NCI-H1092 (cell line): ENCODE measurements at places on chromosomes 3 and 15.

- no peak for DNase-seq
Observed at GRCh38 chr3:52782412-52783210, 5.2 kb downstream of the ITIH1 start.

DNA sequence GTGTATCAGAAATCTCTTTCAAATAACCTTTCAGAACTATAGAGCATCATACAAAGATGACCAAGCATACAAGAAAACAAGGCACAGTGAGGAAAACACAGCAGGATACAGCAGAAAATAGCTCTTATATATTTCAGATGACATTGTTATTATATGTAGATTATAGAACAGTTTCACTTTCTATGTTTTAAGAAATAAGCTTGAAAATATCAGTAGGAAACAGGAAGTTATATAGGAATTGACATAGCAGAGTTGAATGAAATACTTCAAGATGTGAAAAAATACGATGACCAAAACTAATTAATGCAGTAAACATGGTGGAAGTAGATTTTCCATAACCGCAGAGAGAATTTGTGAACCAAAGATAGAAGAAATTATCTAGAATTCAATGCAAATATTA is 75.2 kb downstream of the LYSMD4 start:
- no peak for DNase-seq

GRCh38 chr3:9179826-9180763 is 69.4 kb downstream of the SRGAP3 start:
- no peak for DNase-seq

DNA sequence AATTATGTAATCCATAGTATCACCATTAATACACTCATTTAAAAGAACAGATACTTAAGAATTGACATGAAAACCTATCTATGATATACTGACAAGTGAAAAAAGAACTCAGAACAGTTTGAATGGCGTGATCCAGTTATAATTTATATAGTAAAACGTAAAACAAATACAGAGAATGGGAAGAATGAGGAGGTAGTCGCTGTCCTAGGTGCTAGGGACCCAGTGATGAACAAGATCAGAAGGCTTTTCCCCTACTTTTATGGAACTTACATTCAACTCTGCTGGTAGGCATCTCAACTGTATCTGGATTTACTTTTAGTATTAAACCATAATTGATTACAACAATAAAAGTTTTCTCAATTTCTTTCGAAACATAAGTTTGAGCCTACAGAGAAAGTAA is 31.8 kb downstream of the GSK3B start:
- no peak for DNase-seq

GRCh38 chr3:69143612-69144011 is 21.2 kb upstream of the LMOD3 start:
- DNase-seq = no peak

GRCh38 chr3:143972505-143973258 is 1.1 kb downstream of the DIPK2A start:
- peak; percentile 30 for DNase-seq

DNA sequence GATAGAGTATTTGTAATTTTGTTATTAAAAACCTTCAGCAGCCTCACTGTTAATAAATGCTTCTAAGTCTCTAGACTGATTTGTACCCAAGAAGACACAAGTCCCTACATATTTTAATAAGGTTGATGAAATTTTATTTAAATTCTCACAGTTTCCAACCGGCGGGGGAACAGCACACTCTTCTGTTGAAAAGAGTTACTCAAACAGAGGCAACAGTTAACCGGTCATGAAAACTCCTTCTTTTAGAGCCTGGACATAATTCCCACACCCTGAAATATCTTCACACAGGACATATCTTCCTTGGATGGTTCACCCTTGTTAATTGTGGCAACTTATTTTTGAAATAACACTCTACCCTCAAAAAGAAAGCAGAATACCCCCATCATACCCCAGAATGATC is 278.8 kb downstream of the FOXP1 start:
- no peak for DNase-seq

DNA sequence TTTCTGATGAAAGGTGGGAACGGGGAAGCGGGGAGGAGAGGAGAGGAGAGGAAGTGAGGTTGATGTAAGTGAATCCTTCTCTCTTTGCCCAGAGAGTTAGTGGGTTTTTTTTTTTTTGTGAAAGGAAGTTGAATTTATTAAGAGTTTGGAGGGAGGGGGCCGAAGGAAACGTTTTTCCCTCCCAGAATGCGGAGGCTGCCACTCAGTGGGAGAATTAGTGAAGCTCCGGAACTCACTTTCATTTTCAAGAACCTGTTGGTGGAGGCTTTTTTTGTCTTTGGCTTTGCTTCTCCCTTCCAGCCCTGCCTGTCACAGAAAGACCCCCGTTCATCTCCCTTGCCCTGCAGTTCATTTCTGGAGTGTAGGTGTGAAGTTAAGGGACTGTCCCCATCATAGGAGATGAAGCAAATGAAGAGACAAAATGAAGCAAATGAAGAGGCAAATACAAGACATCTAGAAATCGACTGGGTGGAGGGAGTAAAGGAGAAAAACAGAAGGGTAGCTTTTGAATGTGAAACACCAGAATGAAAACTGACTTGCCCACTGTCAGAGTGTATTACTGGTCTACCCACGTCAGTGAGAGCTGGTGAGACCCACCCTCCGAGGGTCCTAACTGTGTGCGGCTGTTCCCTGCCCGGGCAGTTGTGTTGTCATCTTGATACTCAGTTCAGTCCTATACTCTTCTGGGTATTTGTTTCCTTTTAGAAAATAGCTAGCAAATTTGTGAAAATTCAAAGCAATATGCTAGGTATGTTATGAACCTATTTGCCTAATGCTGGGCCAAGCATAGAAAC is 91.5 kb downstream of the ITPR1 start:
- DNase-seq = no peak

DNA sequence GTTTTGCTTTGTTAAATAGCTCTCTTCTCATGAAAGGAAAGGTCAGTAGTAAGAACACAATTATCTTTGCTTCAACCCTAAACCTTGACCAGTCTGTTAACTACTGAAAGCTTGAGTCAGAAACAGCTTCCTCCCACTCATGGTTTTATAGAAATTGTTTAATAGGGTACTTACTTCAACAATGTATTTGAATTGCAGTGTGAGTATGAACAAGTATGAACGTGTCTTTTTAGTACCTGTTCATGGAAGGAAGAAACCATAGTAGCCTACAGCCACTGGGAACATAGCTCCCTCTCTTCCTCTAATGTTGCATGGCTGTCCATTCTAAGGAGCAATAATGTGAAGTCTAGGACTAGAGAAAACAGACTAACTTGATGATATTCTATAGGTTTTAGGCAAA is 311.0 kb downstream of the MCTP2 start:
- no peak for DNase-seq

DNA sequence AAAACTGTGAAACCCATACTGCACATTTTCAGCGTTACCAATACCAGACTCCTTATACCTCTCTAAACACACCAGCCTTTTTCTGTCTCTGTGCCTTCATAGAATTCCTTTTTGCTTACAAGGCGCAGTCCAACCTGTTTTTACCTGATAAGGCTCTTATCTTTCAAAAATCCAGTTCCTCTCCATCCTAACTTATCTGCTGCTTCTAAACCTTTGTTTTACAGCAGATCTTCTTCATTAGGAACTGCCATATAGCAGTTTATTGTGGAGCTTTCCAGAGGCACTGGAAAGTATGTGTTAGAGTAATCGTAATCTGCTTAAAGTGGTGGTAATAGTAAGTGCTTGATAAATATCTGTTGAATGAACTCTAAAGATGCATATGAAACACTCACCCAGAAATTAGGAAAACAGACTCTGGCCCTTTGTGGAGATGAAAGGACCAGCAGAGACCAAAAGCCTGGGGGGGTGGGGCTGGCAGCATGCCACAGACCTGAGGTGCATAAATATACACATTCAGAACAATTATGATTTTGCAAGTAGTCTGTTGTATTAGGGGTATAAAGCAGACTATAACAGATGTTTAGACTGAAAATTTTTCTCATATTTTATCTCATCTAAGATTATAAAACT is 29.3 kb downstream of the PPP2R3A start:
- DNase-seq = no peak

DNA sequence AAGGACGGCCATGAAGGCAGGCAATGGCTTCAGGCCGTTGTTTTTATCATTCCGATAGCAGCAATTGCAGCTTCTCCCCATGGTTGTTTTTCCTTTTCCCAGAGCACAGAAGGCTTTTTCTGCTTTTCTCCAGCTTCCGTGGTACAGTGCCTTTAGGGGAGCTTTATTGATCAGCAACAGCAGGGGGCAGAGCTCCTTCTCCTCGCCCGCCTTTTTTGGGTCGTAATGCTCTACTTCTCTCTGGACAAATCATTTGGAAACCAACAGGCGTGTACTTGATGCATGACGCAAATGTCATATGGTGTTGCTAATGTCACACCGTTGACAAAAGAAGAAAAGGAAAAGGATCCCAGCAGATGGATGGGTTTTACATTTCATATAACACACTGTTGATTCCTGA is 79.7 kb upstream of the SNRK start:
- no peak for DNase-seq

DNA sequence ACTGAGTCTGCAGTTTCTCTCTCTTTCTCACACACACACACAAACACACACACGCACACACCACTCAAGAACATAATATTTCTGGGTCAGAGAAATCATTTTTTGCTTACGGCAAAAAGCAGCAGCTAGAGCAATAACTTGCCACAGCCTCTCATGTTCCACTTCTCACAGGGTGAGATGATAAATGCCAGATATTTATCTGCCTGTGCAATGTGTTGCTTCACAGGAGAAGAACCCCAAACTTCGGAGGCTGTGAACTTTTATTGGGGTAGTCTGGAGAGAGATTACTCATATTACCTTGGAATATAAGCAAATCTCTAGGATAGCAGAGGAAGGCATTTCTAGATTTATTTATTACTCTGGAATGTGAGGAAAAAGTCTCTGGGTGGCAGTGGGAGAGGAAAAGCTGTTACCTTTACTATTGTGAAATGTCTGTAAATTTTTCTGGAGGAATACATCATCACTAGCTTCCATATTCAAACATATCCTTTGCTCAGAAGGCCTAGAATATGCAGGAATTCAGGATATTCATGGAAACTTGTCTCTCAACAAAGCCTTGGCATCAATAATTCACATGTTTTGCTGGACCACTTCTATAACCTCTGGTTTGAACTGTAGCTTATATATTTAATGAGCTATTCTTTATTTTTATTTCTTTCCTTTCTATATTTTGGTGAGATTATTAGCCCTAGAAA is 369.2 kb downstream of the NSUN3 start:
- no peak for DNase-seq

- no peak for DNase-seq
Observed at GRCh38 chr3:3366386-3366785, 186.9 kb upstream of the CRBN start.

DNA sequence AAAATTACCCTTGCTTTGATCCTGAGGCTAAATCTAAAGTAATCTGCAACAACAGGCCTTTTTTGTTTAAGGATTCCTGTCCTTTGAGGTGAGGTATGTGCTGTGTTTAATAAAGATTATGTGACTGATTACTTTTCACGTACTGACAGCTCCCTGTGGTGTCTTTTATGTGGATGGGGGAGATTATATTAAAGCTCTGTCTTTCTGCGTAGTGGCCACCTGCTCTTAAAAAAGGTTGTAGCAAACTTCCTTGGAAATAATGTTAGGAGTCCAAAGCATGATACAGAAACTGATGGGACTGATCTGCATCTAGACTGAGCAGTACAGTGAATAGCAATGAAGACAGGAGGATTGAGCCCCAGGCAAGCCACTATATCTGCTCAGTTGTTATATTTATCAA is 453.0 kb upstream of the GOLIM4 start:
- DNase-seq = no peak

DNA sequence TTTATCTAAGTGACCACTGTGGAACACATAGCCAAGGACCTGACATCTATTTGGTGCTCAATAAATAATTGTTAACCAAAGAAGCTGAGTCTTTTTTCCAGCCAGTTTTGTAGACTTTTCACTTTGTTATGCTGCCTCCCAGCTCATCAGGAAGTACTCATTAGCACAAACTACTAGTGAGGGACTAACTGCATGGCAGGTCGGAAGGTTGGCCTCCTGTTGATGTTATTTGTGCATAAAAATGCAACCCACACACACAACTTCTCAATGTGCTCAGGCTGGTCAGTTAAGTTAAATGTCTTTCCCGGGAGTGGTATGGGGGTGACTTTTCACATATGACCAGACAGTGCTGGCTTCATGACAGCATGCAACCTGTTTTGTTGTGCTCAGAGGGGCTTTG is 263.0 kb upstream of the TOPAZ1 start:
- DNase-seq = no peak

GRCh38 chr15:51494411-51495314 is 127.9 kb downstream of the DMXL2 start:
- DNase-seq = no peak

- no peak for DNase-seq
Observed at GRCh38 chr3:192861972-192862371, 55.7 kb downstream of the MB21D2 start.

GRCh38 chr15:37109168-37109871 is 9.0 kb upstream of the MEIS2 start:
- no peak for DNase-seq

GRCh38 chr3:197352382-197352781 is 54.0 kb upstream of the DLG1 start:
- no peak for DNase-seq
